MM.1S (cell line): ENCODE measurements at places on chromosomes 13 and 19.

DNA sequence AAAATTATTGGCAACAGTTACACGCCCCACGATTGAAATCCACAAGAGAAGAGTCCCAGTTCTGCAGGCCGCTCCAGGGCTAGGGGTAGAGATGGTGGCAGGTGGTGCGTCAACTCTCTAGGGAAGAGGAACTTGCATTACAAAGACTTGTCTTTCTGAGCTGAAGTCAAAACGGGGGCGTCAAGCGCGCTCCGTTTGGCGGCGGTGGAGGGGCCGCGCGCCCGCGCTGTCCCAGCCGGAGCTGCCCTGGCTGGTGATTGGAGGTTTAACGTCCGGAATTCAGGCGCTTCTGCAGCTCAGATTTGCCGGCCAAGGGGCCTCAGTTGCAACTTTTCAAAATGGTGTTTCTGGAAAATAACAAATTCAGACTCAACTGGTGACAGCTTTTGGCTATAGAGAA is 38.9 kb downstream of the SOX1 start:
- no peaks in the 10 kb centered on the region for H3K36me3 ChIP-seq
- no peaks in the 10 kb centered on the region for H3K4me1 ChIP-seq
- no peak overlapping the region for H3K27ac ChIP-seq
- H3K27me3 ChIP-seq: no peaks in the 10 kb centered on the region
- H3K4me3 ChIP-seq: no peak overlapping the region
- no peak for DNase-seq

GRCh38 chr13:61908906-61909615 is 493.4 kb upstream of the PCDH20 start:
- H3K27ac ChIP-seq: no peak overlapping the region
- no peak for DNase-seq
- H3K27me3 ChIP-seq: no peaks in the 10 kb centered on the region
- no peaks in the 10 kb centered on the region for H3K4me1 ChIP-seq
- H3K36me3 ChIP-seq: no peaks in the 10 kb centered on the region
- H3K4me3 ChIP-seq: no peak overlapping the region

- no peaks in the 10 kb centered on the region for H3K27me3 ChIP-seq
- no peak overlapping the region for H3K4me3 ChIP-seq
- no peaks in the 10 kb centered on the region for H3K36me3 ChIP-seq
- no peak for DNase-seq
- H3K4me1 ChIP-seq: no peaks in the 10 kb centered on the region
- no peak overlapping the region for H3K27ac ChIP-seq
These were observed 130.4 kb downstream of the CRYL1 start for GRCh38 chr13:20395061-20395916.

DNA sequence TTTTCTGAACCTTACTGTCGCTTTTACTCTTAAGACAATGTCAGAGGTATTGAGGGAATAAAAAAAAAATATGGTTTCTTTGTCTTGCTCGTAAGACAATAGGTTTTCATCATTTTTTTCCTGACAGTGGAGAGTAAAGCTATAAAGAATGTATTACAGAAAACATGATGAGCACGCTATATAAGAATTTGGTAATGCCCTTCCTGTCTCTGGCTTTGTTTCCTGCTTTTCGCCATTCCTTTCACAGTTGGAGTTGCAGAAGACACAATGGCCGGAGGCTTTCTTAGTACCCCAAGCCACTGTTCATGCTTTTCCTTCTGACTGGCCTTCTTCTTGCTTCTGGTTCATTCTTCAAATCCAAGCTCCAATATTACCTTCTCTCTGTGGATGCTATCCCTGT is 101.0 kb upstream of the DACH1 start:
- DNase-seq: no peak
- H3K27ac ChIP-seq: no peak overlapping the region
- no peak overlapping the region for H3K4me3 ChIP-seq
- H3K4me1 ChIP-seq: no peaks in the 10 kb centered on the region
- H3K36me3 ChIP-seq: no peaks in the 10 kb centered on the region

DNA sequence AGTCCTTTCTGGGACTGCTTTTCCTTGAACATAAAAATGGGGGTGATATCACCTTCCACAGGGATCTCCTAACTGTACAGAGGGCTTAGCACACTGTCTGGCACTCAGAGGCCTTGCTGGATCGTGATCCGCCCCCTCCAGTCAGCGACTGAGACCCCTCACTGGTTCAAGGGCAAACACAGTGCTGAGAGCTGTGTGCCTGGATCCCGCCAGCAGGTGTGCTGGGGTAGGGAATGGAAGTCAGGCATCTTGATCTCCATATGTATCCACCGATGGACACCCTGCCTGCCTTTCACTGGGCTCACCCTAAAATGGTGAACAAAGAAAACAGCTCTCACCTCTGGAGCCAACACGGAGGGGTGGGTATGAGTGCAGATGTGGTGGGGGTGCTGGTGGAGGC is 64.3 kb downstream of the IRS2 start:
- no peaks in the 10 kb centered on the region for H3K36me3 ChIP-seq
- no peaks in the 10 kb centered on the region for H3K4me1 ChIP-seq
- no peak overlapping the region for H3K27ac ChIP-seq
